ENCODE measurements at places on chromosomes 16 and 17.

DNA sequence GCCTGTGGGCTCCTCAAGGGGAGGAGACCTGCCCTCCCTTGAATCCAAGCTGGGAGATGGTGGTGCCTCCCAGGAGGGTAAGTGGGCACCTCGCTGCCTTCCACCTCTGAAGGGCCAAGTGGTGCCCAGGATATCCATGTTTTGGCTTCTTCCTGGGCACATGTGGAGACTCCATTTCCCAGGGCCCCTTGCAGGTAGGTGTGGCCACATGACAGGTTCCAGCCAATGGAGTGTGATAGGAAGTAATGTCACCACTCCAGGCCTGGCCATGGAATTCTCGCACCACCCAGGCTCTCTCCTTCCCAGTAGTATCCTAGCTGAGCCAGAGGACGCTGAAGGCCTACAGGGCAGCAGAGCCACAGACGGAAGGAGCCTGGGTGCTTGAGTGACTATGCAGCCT is 17.6 kb upstream of the PEMT start:
- DNase-seq: no peak

DNA sequence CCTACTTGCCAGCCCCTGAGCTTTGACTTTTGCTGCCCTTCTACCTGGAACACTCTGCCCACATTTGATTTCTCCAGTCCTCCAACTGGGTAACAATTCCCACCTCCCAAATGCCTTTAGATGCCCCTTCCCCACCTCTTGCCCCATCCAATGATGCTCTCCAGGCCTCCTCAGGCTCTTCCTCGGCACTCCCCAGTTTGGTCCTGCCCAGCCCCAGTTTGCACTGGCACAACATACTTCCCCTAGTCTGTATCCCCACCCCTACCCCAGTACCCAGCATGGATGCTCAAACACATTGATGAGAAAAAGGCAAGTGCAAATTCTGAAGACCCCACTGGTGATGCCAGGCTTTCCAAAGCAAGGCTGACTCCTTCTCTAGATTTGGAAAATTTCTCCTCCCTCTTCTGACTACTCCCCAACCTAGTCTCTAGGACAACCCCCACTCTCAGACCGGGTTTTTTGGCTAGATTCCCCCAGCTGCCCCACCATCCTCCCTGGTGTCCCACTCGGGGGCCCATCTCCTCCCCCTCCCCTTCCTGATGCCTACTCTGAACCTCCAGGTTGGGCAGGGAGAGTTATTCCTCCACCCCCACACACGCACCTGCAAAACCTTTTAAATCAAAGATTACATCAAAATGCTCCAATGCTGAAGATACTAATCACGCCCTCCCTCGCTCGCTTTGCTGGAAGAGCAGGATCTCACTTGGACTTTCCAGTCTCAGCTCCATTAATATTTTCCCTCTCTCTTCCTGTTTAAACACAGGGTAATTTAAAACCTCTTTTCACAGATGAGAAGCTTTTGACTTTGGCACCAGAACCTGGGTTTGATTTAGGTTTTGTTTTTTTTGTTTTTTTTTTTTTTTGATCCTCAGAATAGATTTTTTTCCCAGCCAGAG is 94.9 kb downstream of the TMEM132E start:
- no peak for DNase-seq

GRCh38 chr17:41284546-41284945 is 9.0 kb downstream of the KRTAP9-7 start:
- DNase-seq: no peak

GRCh38 chr17:61029181-61029580 is 351.5 kb downstream of the BCAS3 start:
- DNase-seq: no peak

DNA sequence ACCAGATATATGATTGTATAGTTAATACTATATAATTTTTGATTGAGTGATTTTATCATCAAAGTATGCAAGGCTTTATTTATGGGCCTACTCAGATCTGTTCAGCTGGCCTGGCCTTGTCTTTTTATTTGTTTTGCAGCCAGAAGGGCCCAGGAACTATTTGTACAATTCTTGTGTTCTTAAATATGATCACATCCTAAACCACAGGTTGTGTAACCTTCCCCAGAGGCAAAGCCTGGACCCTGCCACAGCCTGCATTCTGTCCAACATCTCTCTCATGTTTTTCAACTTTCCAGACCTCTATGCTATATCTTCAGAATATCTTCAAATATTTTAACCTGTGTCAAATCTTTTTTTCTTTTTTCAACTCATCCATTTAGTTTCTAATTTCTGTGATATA is 410.4 kb upstream of the MON1B start:
- DNase-seq: no peak

- DNase-seq: no peak
These were observed 73.9 kb downstream of the ZNF778 start for GRCh38 chr16:89291363-89291762.

DNA sequence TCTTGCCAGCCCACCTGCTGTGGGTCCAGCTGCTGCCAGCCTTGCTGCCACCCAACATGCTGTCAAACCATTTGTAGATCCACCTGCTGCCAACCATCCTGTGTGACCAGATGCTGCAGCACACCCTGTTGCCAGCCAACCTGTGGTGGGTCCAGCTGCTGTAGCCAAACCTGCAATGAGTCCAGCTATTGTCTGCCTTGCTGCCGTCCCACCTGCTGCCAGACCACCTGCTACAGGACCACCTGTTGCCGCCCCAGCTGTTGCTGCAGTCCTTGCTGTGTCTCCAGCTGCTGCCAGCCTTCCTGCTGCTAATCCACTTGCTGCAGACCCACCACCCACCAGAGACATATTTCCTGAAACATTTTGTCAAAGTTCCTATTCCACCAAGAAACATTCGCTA is 641 bp downstream of the KRTAP9-1 start:
- DNase-seq: no peak

DNA sequence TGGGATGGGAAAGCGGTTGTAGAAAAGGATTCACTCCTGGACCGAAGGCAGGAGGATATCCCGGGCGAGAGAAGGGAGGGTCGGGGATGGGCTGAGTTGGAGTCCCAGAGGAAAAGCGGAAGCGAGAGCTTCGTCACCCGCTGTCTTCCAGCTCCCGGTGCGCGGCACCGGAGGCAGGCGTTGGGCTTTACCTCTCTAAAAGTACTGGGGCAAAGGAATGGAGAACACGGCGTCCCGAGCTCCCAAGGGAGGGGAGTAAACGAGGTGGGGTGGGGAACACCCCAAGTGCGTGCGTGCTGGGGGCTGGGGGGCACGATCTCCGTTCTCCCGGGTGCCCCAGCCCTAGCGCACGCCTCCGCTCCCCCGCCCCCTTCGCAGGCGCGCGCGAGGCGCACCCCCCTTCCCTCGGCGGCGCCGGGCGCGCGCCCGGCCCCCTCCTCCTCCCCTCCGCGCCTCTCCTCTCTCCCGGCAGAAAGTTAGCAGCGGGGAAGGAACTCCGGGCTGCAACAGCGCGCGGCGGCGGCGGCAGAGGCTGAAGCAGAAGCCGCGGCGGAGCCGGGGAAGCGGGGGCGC is at the start of gene HS3ST4:
TSS of gene HS3ST4 (plus strand) at position 441 of the 573 bp plus-strand sequence.
- no peak for DNase-seq

DNA sequence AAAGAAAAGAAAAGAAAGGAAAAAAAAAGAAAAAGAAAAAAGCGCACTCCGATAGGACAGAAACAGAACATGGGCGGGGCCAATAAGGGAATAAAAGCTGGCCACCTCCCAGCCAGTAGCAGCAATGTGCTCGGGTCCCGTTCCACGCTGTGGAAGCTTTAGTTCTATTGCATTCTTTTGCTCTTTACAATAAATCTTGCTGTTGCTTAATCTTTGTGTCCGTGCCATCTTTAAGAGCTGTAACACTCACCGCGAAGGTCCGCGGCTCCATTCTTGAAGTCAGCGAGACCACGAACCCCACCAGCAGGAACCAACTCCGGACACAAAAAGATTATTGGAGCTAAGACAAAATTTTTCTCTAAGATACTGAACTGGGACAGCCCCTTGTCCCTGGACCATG is 3.1 kb upstream of the ARL5C start:
- no peak for DNase-seq

DNA sequence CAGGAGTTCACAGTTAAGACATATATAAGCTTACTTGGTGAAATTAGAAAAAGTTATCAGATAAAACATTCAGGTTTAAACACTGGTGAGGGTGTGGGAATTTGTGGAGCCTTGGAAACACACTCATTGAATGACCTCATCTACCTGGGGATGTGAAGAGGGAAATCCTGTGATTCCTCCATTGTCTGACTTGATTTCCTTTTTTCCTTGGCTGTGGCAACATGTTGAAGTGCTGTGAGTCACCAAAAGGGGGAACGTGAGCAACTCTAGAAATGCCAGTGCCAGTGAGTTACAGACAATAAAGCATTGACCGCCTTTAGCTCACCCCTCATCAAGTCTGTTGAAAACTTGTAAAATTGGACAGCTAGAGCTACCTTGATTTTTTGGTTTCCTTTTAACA is 1.8 kb downstream of the HMOX2 start:
- DNase-seq: no peak

- no peak for DNase-seq
These were observed 1.0 kb downstream of the CPPED1 start for GRCh38 chr16:12802661-12803060.

GRCh38 chr16:75742424-75743047 is 16.2 kb upstream of the CPHXL start:
- no peak for DNase-seq

DNA sequence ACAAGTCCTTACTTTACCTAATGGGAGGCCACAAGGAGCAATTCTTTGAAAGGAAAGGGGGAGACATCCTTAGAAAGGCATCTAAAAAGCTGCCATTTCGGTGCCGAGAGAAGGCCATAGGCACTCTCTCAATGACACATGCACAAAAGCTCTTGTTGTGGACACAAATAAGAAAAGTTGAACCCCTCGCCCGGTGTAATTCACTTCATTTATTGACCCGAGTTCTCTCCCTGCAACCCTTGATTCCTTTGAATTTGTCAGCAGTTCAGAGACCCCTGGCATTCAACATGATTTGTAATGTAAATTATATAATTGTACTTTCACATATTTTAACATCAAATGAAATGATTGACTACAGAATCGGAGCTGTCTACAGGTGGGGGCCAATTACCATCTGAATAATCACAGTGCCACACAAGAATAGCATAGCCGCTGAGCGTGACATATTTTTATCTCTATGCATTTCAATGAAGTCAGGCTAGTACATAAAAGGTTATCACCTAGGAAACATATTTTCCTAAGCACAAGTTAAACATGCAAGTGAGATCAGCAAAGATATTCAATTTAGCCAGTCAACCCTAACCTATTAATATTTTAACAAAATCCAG is 66.7 kb downstream of the IRX6 start:
- no peak for DNase-seq

DNA sequence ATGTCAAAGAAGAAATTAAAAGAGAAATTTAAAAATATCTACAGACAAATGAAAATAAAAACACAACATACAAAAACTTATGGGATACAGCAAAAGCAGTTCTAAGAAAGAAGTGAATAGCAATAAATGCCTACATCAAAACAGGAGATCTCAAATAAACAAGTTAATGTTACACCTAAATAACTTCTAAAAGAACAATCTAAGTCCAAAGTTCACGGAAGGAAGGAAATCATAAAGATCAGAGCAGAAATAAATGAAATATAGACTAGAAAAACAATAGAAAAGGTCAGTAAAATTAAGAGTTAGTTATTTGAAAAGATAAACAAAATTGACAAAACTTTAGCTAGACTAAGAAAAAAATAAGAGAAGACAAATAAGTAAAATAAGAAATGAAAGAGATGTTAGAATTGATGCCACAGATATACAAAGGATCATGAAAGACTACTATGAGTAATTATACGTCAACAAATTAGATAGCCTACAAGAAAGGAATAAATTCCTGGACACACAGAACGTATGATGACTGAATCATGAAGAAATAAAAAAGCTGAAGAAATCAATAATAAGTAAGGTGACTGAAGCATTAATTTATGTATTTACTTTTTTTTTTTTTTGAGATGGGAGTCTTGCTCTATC is 100.4 kb downstream of the CEP112 start:
- no peak for DNase-seq

- DNase-seq: no peak
These were observed 24.5 kb downstream of the WNT9B start for GRCh38 chr17:46875849-46876352.

DNA sequence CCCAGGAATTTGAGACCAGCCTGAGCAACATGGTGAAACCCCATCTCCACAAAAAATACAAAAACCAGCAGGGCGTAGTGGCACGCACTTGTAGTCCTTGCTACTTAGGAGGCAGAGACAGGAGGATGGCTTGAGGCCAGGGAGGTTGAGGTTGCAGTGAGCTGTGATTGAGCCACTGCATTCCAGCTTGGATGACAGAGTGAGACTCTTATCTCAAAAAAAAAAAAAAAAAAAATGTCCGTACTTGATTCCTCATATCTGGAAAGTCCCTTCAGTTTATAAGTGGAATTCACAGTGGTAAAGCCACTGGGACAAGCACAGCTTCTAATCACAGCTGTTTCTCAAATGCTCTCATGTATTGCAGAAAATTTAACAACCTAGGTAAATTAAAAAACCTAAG is 78.6 kb upstream of the CREBBP start:
- DNase-seq: no peak

DNA sequence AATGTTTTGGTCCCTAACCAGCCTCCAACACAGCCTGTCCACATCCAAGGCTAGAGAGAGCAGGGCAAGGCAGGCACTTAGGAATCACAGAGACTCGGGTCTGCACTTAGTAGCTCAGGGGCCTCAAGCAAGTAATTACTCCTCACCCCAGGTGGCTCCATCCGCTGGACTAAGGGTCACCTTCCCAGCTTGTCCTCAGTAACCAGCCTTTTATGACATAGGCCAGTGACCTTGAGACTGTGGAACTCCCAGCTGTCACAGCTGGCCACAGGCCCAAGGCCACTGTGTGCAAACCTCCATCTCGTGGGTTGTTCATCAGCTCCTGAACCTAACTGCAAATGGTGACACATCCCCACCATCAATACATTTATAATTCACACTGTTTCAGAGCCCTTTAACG is 68.6 kb downstream of the CDYL2 start:
- no peak for DNase-seq

GRCh38 chr17:62737513-62737912 is 70.6 kb downstream of the MARCHF10 start:
- no peak for DNase-seq

DNA sequence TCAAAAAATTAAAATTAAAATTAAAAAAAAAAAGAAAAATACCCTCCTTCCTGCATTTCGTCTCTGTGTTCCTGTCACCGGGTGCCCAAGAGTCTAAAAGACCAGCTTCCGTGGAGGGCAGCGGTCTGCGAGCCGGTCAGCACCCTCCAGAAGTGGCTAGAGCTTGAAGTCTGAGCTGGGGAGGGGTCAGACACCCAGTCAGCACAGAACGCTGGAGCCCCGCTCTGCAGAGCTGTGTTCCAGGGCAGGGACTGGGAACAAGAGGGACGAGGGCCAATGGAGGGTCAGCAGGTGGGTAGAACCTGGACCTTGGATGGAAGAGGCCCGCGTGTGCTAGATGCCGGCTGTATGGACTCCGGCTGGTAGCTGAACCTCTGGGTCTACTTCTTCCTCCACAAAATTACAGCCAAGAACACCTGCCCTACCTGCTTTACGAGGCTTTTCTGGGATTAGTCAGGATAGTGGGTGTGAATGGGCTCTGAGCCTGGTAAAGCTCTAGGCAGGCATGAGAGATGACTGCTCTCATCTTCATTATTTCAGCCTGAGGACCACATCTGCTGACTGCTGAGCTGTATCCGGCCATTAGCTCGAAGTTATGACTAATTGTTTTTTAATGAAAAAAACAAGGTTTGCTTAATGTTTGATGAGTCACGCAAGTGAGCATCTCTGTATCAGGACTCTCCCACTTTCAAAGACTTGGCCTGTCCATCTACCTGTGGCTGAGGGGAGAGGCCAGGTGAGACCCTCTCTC is 5.9 kb downstream of the TRPV1 start:
- DNase-seq: no peak

GRCh38 chr16:73730481-73731090 is 566.0 kb upstream of the PSMD7 start:
- DNase-seq: no peak

Data from SK-N-MC (cell line).